ENCODE measurements at places on chromosomes 3 and 15. TPM values are rescaled to one million over a fixed set of nuclear protein-coding genes. Genes with fewer than 3 reads are reported as not detected.

GABRR3 gene
- total RNA-seq, result not detected

C3orf52 gene
- total RNA-seq, result 0.42 TPM

DNA sequence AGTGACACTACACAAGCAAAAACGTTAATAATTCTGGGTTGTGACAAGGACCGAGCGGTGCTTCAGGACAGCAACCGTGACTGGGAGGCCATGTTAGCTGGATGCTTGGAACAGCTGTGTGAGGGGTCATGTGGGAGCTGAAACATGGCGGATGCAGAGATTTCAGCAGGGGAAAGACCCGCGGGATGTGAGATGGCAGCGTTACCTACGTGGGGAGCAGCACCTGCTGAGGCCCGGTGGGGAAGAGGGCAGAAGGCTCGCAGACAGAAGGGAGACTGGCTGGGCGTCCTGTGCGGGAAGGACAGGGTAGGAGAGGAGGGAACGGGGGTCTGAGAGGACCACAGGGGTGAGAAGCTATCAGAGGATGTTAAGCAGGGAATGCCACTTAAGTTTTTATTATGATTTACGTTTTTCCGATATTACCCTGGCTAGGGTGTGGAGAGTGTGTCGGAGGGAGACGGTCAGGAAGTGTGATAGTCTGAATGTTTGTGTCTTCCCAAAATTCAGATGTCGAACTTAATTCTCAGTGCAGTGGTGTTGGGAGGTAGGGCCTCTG, 228.8 kb upstream of the LYSMD4 start:
- no peaks in the 10 kb centered on the region for H3K27me3 ChIP-seq
- no peaks in the 10 kb centered on the region for H3K4me1 ChIP-seq

DNA sequence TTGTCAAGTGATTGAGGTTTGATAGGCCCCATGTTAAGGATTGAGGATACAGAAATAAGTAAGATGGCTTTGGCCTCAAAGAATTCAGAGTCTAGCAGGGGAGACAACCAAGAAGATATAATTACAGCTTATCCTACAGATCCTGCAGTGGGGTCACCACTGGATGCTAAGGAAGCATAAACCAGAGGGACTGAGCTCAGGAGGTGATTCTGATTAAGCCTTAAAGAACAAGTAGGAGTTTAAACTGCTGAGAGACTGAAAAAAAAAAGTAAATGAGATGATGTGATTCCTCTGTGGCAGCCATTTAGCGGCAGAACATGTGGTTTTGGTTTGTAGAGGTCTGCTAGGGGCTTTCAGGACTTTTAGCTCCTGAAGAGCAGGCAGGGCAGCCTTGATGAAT, 72.1 kb upstream of the ROPN1 start:
- no peak for DNase-seq
- H3K36me3 ChIP-seq, result no peaks in the 10 kb centered on the region
- no peak overlapping the region for H3K27ac ChIP-seq
- no peak overlapping the region for H3K4me3 ChIP-seq
- H3K27me3 ChIP-seq, result no peaks in the 10 kb centered on the region

MGLL gene
- total RNA-seq, result 4.6 TPM

CELSR3 gene
- 3.4 TPM for total RNA-seq

GRCh38 chr3:31004025-31004678, 109.7 kb upstream of the GADL1 start:
- no peak for DNase-seq
- H3K4me1 ChIP-seq, result no peaks in the 10 kb centered on the region
- H3K27me3 ChIP-seq, result no peaks in the 10 kb centered on the region

IL16 gene
- 153 TPM for total RNA-seq

DNA sequence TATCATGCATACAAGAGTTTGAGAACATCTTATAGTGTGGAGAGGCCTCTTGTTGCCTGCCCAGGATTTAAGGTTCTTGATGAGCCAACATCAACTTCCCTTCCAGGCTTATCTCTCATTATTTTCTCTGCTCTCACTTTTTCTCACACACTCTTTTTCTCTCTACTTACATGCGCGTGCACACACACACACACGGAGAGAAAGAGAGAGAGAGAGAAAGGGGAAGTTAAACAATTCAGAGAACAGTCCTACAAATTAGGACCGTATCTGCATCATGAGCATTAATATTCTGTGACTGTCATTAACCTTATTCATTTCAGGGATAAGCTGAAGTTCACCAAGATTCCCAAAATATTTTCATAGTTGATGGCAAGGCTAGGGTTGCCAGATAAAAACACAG, 269.0 kb downstream of the ZNF621 start:
- no peaks in the 10 kb centered on the region for H3K36me3 ChIP-seq
- no peaks in the 10 kb centered on the region for H3K27me3 ChIP-seq
- no peak for DNase-seq
- no peaks in the 10 kb centered on the region for H3K4me1 ChIP-seq

NLGN1 gene
- total RNA-seq, result not detected

RAD18 gene
- total RNA-seq, result 22.5 TPM

DNA sequence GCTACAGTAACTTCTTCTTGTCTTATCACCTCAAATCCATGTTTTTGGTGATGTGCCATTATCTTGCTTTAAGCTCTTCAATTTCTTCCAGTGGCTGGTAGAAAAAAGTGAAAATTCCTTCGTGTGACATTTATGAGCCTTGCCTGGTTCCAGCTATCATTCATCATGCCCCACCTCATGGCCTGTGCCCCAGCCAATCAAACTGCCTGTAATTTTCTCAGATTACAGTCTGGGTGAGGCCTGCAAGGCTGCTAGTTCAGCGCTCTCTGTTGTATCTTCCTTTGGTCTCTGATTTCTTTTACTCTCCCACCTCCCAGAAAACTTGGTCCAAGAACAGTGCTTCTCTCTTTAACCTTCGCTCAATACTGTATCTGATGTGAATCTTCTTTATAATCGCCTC, 249.3 kb upstream of the ZNF717 start:
- no peak overlapping the region for H3K4me3 ChIP-seq
- no peaks in the 10 kb centered on the region for H3K36me3 ChIP-seq
- H3K27me3 ChIP-seq, result no peaks in the 10 kb centered on the region
- DNase-seq, result no peak

DNA sequence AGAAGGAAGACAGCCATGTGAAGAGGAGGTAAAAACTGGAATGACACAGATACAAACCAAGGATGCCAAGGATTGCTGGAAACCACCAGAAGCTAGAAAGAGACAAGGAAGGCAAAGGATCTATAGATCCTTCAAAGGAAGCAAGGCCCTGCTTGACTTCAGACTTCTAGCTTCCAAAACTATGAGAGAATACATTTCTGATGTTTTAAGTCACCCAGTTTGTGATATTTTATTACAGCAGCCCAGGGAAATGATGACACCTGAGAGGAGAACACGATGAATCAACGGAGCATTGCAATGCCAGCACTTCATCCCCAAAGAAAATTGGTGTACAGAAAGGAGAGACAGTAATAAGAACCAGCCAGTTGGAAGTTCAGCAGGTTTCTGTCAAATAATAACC, 116.3 kb downstream of the MAGI1 start:
- H3K27ac ChIP-seq, result no peak overlapping the region
- H3K4me3 ChIP-seq, result no peak overlapping the region
- H3K36me3 ChIP-seq, result no peaks in the 10 kb centered on the region
- H3K27me3 ChIP-seq, result no peaks in the 10 kb centered on the region
- H3K4me1 ChIP-seq, result no peaks in the 10 kb centered on the region
- no peak for DNase-seq

GRCh38 chr15:69997813-69998212, 99.9 kb downstream of the TLE3 start:
- H3K4me1 ChIP-seq, result peaks cover 5% of the 10 kb centered on the region
- no peaks in the 10 kb centered on the region for H3K27me3 ChIP-seq
- H3K27ac ChIP-seq, result no peak overlapping the region
- no peak for DNase-seq

DNA sequence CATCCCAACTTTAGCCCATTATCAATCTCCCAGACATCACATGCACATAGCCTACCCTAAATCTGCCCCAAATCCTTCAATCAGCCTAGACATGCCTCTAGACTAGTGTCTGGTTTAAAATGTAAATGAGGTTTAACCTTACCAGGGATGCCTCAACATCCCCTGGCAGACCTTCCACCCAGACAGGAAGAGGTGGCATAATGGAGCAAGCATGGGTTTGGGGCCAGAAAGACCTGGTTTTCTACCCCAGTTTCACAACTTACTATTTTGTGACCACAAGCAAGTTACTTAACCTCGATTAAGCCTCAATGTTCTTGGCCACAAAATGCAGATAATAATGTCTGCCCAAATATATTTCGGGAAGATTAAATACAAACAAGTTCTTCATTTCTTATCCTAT, 28.3 kb upstream of the THBS1 start:
- H3K27me3 ChIP-seq, result peaks cover 4% of the 10 kb centered on the region
- DNase-seq, result no peak
- no peak overlapping the region for H3K4me3 ChIP-seq
- no peaks in the 10 kb centered on the region for H3K4me1 ChIP-seq
- no peaks in the 10 kb centered on the region for H3K36me3 ChIP-seq
- H3K27ac ChIP-seq, result no peak overlapping the region

DNA sequence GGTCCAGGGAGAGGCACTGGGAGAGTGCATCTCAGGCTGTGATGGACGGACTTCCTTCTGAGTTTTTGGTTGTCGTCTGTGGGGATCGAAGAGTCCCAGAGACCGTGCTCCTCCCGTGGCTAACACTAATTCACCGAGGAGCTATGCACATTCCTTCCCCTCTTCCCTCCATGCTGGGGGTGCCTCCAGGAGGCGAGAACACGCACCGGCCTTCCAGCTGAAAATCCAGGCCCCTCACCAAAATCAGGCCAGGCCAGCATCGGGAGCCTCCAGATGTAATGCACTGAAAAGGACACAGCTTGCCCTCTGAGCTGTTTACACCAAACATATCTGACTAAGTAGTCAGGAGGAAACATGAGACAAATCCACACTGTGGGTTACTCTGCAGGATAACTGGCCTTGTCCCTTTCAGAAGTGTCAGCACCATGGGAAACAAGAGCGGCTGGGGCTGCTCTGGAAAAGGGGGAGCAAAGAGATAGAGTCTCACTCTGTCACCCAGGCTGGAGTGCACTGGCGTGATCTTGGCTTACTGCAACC, 5.5 kb downstream of the RNU5B-1 start:
- no peak overlapping the region for H3K4me3 ChIP-seq
- no peak overlapping the region for H3K27ac ChIP-seq
- no peak for DNase-seq
- no peaks in the 10 kb centered on the region for H3K27me3 ChIP-seq
- H3K4me1 ChIP-seq, result peaks cover 5% of the 10 kb centered on the region
- H3K36me3 ChIP-seq, result no peaks in the 10 kb centered on the region

DNA sequence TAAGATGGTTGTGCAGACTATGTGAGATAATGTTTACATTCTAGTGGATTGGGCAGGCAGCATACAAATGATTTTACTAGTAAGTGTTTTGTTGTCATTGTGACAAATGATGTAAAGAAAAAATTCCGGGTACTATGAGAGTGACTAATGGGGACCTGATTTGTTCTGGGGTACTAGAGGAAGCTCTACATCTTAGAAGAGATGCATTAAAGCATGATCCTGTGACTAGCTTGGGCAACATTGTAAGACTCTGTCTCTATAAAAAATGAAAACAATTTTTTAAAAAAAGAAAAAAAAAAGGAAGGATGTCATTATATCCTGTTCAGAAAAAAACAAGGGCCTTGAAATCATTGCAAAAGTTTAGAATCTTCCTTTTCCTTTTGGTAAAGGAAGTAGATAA, 58.1 kb upstream of the MYRIP start:
- H3K36me3 ChIP-seq, result no peaks in the 10 kb centered on the region
- H3K4me3 ChIP-seq, result no peak overlapping the region
- no peaks in the 10 kb centered on the region for H3K27me3 ChIP-seq

WDR93 gene
- total RNA-seq, result not detected

GRCh38 chr3:15812183-15812582, 14.4 kb upstream of the ANKRD28 start:
- no peak for DNase-seq
- H3K4me1 ChIP-seq, result peaks cover 7% of the 10 kb centered on the region
- no peaks in the 10 kb centered on the region for H3K36me3 ChIP-seq

DNA sequence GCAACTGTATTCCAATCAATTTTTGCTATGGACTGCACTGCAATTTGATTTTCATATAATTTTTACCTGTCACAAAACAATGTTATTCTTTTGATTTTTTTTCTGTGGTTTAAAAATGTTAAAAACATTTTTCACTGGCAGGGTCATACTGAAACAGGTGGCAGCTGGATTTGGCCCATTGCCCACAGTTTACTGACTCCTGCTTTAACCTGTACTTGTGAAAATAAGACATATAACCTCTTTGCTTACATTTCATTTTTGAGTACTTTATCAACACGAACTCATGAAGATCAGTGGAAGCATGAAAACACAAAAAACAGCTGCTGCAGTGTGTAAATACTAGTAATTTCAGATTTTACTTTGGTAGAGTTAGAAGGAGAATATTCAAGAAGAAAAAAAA, 313.1 kb downstream of the WDR72 start:
- no peaks in the 10 kb centered on the region for H3K36me3 ChIP-seq
- DNase-seq, result no peak
- no peaks in the 10 kb centered on the region for H3K27me3 ChIP-seq
- no peak overlapping the region for H3K4me3 ChIP-seq
- H3K27ac ChIP-seq, result no peak overlapping the region

- peaks cover 6% of the 10 kb centered on the region for H3K36me3 ChIP-seq
- H3K4me3 ChIP-seq, result no peak overlapping the region
- no peaks in the 10 kb centered on the region for H3K4me1 ChIP-seq
- DNase-seq, result no peak
Measured at GRCh38 chr3:11386465-11387113, 114.4 kb downstream of the ATG7 start.

DNA sequence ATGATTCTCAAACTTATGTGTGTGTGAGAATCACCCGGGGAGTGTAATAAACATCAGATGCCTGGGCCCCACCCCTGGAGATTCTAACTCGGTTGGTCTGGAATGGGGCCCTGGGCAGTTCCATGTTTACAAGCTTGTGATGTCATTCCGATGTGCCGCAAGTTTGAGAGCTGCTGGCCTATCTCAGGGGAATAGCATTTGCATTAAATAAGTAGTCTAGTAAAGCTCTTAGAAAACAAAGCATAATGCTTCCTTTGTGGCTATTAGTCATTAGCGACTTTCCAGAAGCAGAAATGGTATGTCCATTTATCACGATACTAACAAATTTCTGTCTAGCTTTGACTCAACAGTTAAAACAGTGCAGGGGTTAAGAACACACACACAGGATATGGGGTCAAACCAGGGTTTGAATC, 20.9 kb downstream of the PGBD4 start:
- H3K27me3 ChIP-seq, result no peaks in the 10 kb centered on the region
- no peak for DNase-seq
- H3K4me1 ChIP-seq, result no peaks in the 10 kb centered on the region
- H3K36me3 ChIP-seq, result no peaks in the 10 kb centered on the region
- no peak overlapping the region for H3K27ac ChIP-seq

COL6A5 gene
- not detected for total RNA-seq

KLHL40 gene
- not detected for total RNA-seq

- no peak overlapping the region for H3K27ac ChIP-seq
- no peaks in the 10 kb centered on the region for H3K27me3 ChIP-seq
- H3K4me1 ChIP-seq, result no peaks in the 10 kb centered on the region
- peak; percentile 31 for DNase-seq
- no peak overlapping the region for H3K4me3 ChIP-seq
- H3K36me3 ChIP-seq, result no peaks in the 10 kb centered on the region
Measured at GRCh38 chr15:62254137-62254934, 89.3 kb upstream of the C2CD4B start.

GRCh38 chr3:66747696-66748095, 246.9 kb upstream of the LRIG1 start:
- no peak overlapping the region for H3K4me3 ChIP-seq
- H3K27me3 ChIP-seq, result no peaks in the 10 kb centered on the region
- no peak overlapping the region for H3K27ac ChIP-seq
- no peak for DNase-seq
- H3K4me1 ChIP-seq, result no peaks in the 10 kb centered on the region
- no peaks in the 10 kb centered on the region for H3K36me3 ChIP-seq

Data from natural killer cell (primary cell).